Spinal cord (tissue), 10 donors: ENCODE measurements at places on chromosomes 13 and 19. TPM values are rescaled to one million over a fixed set of nuclear protein-coding genes. Genes with fewer than 3 reads are reported as not detected.

GRCh38 chr19:6092329-6093286 is 17.7 kb downstream of the RFX2 start:
- peak; percentile 83 for DNase-seq

Gene ZNF93
- 11.4 TPM for total RNA-seq

Gene CEACAM7
- not detected for total RNA-seq

DNA sequence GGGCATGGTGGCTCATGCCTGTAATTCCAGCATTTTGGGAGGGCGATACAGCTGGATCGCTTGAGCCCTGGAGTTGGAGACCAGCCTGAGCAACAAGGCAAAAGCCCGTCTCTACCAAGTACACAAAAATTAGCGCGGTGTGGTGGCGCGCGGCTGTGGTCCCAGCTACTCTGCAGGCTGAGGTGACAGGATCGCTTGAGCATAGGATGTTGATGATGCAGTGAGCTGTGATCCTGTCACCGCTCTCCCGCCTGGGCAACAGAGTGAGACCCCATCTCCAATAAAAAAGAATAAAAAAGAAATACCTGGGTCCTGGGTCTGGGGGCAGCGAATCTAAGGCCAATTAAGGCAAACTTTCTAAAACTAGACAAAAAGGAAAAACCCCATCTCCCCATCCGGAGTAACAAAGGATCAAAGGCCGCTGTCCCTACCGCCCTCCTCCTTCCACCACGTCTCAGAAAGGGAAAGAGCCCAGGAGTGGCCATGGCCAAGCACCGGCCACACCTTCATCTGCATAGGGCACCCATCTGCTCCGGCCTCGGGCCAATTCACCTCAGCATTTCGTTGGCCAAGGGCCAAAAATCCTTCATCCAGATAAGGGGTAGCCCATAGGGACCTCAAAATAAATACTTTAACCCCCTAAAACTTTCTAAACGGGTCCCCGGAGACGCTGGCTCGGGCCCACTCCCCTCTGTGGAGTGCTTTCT is 851 bp downstream of the ZNF320 start:
- peak; percentile 29 for DNase-seq

DNA sequence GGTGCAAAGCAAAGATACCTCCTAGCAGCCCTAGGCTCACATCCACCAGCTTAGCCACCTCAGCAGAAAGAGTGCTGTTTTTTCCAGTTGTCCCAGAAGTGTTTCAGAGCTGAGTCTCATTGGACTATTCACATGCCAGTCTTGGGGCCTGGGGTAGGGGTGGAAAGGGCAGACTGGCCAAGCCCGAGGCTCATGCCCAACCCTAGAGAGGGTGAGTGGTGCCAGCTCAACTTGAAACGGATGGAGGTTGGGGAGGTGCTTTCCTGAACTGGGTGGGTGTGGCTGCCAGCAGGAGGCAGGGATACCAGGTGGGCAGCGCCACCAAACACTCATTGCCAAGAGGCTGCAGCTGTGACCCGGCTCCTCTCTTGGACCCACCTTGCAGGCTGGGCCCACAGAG is 116.9 kb downstream of the DPF1 start:
- no peak for DNase-seq

Gene TNFSF9
- 1.5 TPM for total RNA-seq

GRCh38 chr19:41218615-41219507 is at the start of gene AXL:
TSS of gene AXL (plus strand) at chr19:41219223. CDS start at chr19:41219393, 170 bp downstream.
- peak; percentile 48 for DNase-seq

- DNase-seq = peak; percentile 83
Measured at GRCh38 chr19:11964858-11965645, at the start of gene ZNF763. TSS of gene ZNF763 (plus strand) at chr19:11965040. CDS start at chr19:11965209, 169 bp downstream.

GRCh38 chr19:43700395-43701000 is 15.4 kb upstream of the IRGC start:
- DNase-seq = peak; percentile 67

Gene CASP14
- not detected for total RNA-seq

GRCh38 chr13:100382785-100383184 is 205.8 kb downstream of the GGACT start:
- DNase-seq = no peak

DNA sequence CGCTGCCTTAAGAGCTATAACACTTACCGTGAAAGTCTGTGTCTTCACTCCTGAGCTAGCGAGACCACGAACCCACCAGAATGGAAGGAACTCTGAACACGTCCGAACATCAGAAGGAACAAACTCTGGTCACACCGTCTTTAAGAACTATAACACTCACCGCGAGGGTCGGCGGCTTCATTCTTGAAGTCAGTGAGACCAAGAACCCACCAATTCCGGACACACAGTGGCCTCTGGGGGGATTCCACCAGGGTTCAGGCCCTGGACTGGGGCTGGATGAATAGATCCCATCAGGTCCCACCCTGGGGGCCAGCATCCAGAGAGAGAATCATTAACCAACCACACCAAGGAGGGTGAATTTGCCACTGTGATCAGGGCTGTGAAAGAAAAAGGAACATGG is 55.8 kb upstream of the ATP12A start:
- DNase-seq = no peak

GRCh38 chr19:42403586-42403985 is 13.5 kb upstream of the CNFN start:
- no peak for DNase-seq

- DNase-seq = no peak
Measured at GRCh38 chr13:113448545-113448884, 4.8 kb downstream of the ADPRHL1 start.

DNA sequence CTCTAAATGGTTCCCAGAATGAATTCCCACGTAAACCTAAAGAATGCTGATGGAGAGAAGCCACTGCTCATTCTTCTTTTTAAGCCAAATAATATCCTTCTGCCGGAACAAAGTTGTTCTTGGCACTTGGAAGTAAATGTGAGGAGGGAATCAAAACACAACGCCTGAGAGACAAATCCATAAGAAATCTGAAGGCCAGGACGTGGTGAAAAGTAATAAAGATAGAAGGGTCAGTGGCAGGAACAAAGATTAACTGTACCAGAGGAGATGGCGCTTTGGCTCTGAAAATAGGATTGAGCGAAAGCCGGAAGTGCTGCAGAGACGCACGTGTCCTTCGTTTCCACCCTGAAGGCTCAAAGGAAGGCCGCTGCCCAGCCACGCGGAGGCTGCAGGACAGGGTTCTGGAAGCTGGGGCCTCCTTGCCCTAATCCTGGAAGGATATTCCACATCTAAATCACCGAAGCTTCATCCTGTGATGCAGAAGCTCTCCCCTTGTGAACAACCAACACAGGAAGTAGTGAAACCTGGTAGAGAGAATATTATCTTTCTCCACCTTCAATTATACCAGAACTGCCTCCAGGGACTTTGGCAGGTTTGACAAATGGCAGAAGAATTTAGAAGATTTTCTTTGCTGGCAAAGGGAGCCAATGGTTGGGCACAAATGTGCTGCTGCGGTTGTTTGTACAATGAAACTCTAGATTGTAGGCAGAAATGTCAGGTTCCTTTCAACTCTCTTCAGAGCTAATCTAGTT is 214.6 kb upstream of the SERP2 start:
- no peak for DNase-seq
